Esophagus squamous epithelium (tissue), 5 donors: ENCODE measurements at places on chromosomes 12 and 14.

GRCh38 chr12:63922474-63922873 is 78.0 kb downstream of the SRGAP1 start:
- H3K27ac ChIP-seq = no peak overlapping the region
- peaks cover 12% of the 10 kb centered on the region for H3K4me1 ChIP-seq
- H3K36me3 ChIP-seq = no peaks in the 10 kb centered on the region
- H3K27me3 ChIP-seq = no peaks in the 10 kb centered on the region
- H3K4me3 ChIP-seq = no peak overlapping the region

GRCh38 chr12:49503674-49504180 is 35.1 kb upstream of the KCNH3 start:
- H3K36me3 ChIP-seq = no peaks in the 10 kb centered on the region
- peak overlapping the region; percentile 11 for H3K27ac ChIP-seq
- no peaks in the 10 kb centered on the region for H3K27me3 ChIP-seq
- DNase-seq = no peak
- H3K4me1 ChIP-seq = peaks cover 13% of the 10 kb centered on the region
- H3K4me3 ChIP-seq = peak overlapping the region; percentile 25

DNA sequence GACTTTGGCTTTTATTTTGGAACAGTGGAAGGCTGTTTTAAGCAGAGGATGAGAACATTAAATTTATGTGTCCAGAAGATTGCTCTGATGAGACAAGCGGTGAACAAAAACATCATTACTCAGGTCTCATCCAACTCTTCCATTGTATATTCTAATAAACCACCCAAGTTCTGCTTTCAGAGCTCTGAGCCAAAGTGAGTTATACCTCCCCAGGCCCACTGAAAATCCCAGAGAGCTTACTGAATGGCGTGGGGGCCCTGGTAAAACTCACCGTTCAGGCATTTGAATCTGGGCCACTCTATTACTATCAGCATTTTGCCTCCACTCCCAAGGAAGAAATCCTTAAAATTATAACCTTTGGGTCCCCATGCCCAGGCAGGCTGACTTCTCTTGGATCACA is 122.0 kb upstream of the HIF1A start:
- no peak overlapping the region for H3K4me3 ChIP-seq
- peak overlapping the region; percentile 44 for H3K27ac ChIP-seq

DNA sequence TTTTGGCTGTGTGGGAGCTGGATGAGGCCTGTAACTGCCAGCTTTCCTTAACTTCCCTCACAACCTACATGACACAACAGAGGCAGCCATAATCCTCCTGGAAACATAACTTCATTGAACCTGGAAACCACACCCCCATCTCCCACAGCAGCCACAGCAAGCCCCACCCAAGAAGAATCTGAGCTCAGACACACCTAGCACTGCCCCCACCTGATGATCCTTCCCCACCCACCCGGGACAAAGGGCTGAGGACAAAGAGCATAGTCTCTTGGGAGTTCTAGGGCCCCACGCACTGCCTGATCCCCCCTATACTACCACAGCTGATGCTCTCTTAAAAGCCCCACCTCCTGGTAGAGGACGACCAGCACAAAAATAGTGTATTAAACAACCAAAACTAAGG is 29.6 kb upstream of the TSPAN8 start:
- no peak overlapping the region for H3K27ac ChIP-seq
- H3K4me3 ChIP-seq = no peak overlapping the region
- H3K27me3 ChIP-seq = no peaks in the 10 kb centered on the region

DNA sequence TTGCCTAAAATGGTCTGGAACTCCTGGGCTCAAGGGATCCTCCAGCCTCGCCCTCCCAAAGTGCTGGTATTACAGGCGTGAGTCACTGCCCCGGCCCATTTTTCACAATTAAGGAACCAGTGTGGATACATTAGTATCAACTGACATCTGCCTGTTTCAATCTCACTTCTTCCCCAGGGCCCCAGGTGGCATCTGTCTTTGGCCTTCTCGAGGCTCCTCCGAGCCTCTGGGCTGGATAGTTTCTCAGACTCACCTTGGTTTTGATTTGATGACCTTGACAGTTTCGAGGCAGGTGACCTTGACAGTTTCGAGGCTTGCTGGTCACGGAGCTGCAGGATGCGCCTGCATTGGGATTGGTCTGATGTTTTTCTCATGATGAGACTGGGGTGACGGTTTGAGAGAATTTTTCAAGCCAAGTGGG is 41.0 kb upstream of the NCOR2 start:
- no peak for DNase-seq
- peaks cover 23% of the 10 kb centered on the region for H3K4me1 ChIP-seq
- H3K27me3 ChIP-seq = no peaks in the 10 kb centered on the region
- no peak overlapping the region for H3K4me3 ChIP-seq
- H3K27ac ChIP-seq = peak overlapping the region; percentile 86

DNA sequence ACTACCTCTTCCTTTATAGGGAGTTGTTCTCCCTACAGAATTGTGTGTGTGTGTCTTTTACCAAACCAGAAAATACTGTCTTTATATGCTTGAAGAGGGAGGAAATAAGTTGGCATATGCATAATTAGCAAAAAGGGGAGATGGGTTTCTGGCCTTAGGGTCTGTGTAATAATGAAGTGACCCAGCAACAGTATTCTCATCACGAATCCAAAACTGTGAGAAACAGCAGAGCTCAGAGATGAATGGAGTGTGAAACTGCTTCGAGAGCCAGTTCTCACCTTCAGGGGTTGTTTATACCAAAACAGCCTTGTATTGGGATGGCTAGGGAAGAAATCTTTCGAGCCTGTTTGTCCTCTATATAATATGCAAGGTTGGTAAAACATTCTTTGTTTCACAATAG is 227.5 kb downstream of the MON2 start:
- no peak overlapping the region for H3K4me3 ChIP-seq
- H3K27me3 ChIP-seq = no peaks in the 10 kb centered on the region
- H3K36me3 ChIP-seq = no peaks in the 10 kb centered on the region
- no peak overlapping the region for H3K27ac ChIP-seq
- no peaks in the 10 kb centered on the region for H3K4me1 ChIP-seq
- DNase-seq = no peak

DNA sequence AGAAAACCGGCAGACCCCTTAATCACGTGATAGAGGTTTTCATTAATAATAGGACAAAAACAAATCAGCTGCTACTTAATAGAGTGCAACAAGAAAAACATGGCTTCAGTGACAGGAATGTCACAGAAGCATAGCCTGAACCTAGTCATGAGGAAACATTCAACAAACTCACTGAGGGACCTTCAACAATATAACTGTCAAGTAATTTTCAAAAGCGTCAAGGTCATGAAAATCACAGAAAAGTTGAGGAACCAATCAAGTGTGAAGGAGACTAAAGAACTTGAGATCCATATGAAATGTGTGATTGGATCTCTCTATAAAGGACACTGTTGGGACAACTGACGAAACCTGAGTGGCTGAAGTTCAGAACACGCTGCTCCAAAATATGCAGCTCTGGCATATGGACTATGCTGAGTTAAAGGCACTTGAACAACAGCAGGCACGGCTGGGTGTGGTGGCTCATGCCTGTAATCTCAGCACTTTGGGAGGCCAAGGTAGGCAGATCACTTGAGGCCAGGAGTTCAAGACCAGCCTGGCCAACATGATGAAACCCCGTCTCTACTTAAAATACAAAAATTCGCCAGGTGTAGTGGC is 16.3 kb downstream of the NDUFA12 start:
- H3K4me3 ChIP-seq = no peak overlapping the region
- H3K36me3 ChIP-seq = no peaks in the 10 kb centered on the region
- H3K27me3 ChIP-seq = no peaks in the 10 kb centered on the region
- H3K27ac ChIP-seq = no peak overlapping the region

- no peaks in the 10 kb centered on the region for H3K36me3 ChIP-seq
- H3K27ac ChIP-seq = no peak overlapping the region
- H3K4me1 ChIP-seq = no peaks in the 10 kb centered on the region
These were observed 44.8 kb downstream of the CLMN start for GRCh38 chr14:95274874-95275273.
